ENCODE measurements at places on chromosomes 6 and 20.

- DNase-seq: no peak
Measured at GRCh38 chr6:104957301-104958177, 632 bp downstream of the LIN28B start.

DNA sequence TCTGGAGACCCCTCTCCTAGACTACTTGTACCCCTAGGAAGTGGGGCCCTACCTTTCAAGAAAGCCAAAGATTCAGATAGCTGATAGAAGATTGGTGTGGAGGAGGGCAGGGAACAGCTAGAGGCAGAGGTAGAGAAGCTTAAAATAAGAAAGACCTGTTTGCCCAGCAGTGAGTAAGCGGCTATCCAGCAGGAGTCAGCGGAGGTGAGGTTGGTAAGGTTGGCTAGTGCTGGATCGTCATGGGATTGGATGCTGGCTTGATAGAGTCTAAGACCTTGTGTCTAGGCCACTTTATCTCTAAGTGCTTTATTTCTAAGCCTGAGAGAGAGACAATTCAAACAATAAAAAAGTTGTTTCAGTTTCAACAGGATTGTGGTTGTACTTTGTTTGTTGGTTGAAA lies 19.1 kb downstream of the ANKS1A start:
- DNase-seq: no peak

- no peak for DNase-seq
Measured at GRCh38 chr6:1502041-1502440, 107.7 kb upstream of the FOXC1 start.

DNA sequence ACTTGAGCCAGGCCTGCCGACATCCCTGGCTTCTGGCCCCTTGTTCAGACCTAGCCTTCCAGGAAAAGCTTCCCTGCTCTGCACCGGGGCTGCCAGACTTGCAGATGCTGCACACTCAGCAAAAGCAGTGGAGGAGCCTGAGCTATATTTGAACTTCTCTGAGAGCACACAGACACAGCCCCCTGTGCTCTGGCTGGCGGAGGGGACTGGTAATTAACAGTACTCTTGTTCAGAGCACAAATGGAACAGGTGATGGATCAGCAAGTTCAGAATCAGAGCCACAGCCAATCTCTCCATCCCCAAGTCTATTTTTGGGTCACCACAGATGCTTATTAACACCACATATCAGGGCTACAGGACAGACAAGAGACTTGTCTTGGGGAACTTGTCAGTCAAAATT lies 27.6 kb upstream of the RIMS4 start:
- DNase-seq: no peak

DNA sequence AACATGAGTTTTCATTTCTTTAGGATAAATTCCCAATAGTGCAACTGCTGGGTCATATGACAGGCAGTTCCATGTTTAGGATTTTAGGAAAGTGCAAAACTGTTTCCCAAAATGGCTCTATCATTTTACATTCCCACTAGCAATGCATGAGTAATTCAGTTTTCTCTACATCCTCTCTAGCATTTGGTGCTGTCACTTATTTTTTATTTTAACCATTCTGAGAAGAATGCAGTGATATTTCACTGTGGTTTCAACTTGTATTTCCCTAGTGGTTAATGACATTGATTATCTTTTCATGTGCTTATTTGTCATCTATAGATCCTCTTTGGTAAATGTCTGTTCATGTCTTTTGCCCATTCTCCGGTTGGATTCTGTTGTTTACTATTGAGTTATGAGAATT lies 82.7 kb downstream of the PHIP start:
- DNase-seq: no peak

- DNase-seq: peak; percentile 88
Measured at GRCh38 chr20:33993576-33994221, at the start of gene RALY. RALY (plus strand) TSS chr20:33993911; CDS start chr20:34072075, 78,164 bp downstream.

GRCh38 chr6:39430871-39431523 lies 108.5 kb upstream of the KCNK16 start:
- DNase-seq: peak; percentile 51

DNA sequence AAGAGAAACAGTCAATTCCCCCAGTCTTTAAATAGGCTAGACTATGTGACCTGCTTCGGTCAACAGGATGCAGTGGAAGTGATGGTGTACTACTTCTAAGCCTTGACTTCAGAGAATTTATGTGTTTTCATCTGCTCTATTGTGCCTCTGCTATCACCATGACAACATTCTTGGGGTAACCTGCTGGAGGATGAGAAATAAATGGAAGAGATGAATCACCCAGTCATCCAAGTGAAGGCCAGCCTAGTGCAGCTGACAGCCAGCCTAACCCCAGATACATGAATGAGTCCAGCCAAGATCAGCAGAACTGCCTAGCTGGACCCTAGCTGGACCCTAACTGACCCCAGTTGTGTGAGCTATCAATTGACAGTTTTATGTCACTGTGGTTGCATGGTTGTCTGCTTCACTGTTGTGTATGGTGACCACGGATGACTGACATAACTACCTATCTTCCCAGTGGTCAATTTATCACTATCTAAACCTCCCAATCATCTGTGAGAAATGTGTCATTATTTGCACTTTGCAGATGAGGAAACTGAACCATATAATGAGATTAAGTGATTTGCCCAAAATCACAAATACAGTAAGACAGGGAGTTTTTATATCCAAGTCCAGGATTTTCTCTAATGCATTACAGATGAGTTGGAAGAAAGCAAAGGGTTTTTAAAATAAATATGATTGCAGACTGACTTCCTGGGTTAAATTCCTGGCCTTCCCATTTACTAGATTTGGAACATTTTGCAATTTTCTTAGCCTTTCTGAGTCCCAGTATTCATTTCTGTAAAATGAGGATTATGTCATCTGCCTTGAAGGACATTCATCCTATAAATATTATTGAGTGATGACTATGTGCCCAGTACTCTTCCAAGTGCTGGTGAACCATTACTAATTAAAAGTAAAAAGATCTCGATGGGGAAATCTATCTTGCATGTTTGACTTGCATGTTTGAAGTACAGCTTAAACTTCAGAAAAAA lies 136.4 kb upstream of the PLCB4 start:
- DNase-seq: no peak

GRCh38 chr6:64932486-64932885 lies 774.5 kb downstream of the EYS start:
- DNase-seq: no peak
